ENCODE measurements at places on chromosomes 13 and 19.

DNA sequence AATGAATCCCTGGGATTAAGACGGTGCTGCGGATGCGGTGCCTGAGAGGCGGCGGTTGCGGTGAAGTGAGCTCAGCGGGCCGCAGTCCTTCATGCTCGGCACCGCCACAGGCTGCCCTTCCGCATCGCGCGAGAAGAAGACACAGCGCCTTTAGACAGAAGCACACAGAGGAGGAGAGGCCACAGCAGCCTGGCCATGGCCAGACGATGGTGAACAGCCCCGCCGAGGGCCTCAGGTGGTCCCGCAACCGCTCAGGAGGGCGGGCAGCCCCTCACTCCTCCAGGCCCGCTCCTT is 459.2 kb downstream of the MYO16 start:
- no peak for ATAC-seq

GRCh38 chr19:49475995-49476880 is 2.2 kb downstream of the FLT3LG start:
- no peak for ATAC-seq

DNA sequence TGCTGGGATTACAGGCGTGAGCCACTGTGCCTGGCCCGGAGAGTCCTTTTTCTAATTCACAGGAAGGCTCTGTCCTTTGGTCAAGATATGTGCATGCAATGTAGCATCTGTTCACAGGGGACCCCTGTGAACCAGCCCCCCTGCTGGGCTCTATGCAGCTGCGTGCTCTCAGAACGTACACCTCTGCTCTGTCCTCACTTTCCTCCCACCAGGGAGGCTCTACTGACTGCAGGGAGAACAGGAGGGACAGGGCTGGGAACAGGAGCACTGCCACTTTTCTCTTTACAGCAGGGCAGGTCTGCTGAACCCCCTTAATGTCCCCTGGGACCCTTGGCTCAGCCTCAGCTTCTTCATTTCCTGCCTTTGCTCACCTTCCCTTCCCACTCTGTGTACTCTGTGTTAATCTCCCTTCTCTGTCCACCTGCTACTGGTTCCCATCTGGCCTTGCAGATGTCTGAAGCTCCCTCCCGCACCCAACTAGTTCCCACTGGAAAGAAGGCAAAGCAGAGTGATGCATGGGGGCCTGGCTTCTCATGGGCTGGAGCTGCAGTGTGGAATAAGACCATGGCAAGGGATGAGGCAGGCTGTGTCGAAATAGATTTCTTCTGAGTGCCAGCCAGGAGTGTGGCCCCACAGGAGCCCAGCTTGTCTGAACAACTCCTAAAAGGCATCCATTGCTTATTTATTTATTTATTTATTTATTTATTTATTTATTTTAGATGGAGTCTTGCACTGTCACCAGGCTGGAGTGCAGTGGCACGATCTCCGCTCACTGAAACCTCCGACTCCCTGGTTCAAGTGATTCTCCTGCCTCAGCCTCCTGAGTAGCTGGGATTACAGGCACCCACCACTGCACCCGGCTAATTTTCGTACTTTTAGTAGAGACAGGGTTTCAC is 7.2 kb downstream of the ADGRE2 start:
- no peak for ATAC-seq

DNA sequence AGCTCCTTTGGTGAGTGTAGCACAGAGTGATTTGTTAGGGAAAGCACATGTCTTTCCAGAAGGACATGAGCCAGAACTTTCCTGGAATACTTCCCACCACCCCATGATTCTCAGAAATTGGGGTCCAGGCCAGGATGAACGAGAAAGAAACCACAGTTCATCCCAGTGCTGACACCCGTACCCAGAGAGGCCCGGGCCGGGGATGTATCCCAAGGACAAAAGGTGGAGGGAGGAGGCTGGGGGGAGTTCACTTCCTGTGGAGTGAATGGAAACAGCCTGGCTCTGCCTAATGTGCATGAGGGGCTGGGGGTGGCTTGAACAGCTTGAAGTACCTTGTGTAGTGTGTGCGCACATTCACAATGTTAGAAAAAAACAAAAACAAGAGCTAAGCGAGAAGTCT is 47.5 kb downstream of the CDADC1 start:
- ATAC-seq = no peak

DNA sequence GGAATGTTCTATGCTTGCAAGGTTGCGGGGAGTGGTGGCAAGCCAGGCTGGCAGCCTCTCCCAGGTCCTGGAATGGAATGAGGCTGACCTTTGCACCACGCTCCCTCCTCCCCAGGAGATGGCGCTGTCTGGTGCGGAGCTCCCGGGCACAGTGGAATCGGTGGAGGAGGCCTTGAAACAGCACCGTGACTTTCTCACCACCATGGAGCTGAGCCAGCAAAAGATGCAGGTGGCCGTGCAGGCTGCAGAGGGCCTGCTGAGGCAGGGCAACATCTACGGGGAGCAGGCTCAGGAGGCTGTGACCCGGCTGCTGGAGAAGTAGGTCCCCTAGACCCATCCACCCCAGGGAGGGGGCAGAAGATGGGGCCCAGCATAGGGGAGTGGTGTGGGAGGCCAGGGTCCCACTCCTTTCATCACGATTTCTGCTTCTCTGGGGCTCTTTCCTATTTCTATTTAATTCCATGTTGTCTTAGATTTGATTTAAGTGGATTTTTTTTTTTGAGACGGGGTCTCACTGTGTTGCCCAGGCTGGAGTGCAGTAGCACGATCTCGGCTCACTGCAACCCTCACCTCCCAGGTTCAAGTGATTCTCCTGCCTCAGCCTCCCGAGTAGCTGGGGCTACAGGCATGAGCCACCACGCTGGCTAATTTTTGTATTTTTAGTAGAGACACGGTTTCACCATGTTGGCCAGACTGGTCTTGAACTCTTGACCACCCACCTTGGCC is 53.2 kb upstream of the SHKBP1 start:
- peak; percentile 21 for ATAC-seq
